GM12892 (cell line): ENCODE measurements at places on chromosomes 6 and 20.

- no peak for DNase-seq
Observed at GRCh38 chr20:40787941-40788340, 98.9 kb upstream of the MAFB start.

- DNase-seq = no peak
Observed at GRCh38 chr20:8948442-8949020, 120.4 kb upstream of the PLCB4 start.

GRCh38 chr20:20440481-20440880, 72.6 kb downstream of the INSM1 start:
- no peak for DNase-seq

- DNase-seq = no peak
Observed at GRCh38 chr6:2900221-2900807, 2.8 kb downstream of the SERPINB9 start.

- no peak for DNase-seq
Observed at GRCh38 chr6:105793130-105793529, 293.0 kb upstream of the PRDM1 start.

GRCh38 chr6:156857573-156857972, 80.4 kb downstream of the ARID1B start:
- no peak for DNase-seq

DNA sequence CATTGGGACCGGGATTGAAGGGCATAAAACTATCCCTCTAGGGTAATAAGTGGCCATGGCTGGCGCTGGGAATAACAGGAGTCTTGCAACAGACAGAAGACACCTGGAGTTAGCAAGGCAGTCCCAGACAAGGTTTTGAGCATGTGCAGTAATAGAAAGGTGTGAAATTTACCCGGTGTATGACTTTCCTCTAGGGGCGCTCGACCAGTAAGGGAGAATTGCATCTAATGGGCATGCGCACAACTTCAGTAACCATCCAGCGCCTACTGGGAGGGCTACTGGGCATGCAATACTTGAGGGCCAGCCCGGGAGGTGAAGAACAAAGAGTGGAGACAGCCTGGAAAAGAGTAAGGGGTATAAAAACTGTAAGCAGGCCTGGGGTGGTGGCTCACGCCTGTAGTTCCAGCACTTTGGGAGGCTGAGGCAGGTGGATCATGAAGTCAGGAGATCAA, 32.7 kb downstream of the SERPINB6 start:
- DNase-seq = no peak

DNA sequence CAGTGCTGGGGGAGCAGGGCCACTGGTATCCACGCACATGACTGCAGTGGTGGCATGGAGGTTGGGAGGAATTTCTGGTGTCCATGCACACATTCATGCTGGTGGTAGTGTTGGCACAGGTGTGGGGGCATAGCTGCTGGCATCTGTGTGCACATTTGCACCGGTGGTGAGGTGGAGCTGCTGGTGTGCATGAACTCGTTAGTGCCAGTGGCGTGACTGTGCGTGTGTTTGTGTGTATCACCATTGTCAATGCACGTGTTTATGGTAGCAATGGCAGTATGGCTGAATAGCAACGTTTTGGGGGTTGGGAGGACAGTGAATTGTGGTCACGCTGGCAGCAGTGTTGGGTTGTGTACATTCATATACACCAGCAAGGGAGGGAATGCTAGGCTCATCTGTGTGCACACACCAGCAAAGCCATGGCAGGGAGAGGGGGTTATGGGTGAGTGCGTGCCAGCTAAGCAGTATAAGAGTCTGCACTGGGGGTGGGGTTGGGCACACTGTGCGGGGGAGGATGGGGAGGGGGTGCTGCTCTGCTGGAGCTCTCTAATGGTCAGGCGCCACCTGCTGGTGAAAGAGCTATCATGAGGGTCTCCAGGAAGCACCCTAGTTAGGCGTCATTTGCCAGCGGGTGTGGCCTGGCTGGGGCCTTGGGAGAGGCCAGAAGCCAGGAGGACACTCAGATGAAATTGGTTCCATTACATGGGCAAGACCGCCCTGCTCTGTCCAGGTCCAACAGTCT, 626.1 kb upstream of the ID4 start:
- no peak for DNase-seq

- no peak for DNase-seq
Observed at GRCh38 chr6:26311385-26312095, 53.5 kb upstream of the BTN3A2 start.

DNA sequence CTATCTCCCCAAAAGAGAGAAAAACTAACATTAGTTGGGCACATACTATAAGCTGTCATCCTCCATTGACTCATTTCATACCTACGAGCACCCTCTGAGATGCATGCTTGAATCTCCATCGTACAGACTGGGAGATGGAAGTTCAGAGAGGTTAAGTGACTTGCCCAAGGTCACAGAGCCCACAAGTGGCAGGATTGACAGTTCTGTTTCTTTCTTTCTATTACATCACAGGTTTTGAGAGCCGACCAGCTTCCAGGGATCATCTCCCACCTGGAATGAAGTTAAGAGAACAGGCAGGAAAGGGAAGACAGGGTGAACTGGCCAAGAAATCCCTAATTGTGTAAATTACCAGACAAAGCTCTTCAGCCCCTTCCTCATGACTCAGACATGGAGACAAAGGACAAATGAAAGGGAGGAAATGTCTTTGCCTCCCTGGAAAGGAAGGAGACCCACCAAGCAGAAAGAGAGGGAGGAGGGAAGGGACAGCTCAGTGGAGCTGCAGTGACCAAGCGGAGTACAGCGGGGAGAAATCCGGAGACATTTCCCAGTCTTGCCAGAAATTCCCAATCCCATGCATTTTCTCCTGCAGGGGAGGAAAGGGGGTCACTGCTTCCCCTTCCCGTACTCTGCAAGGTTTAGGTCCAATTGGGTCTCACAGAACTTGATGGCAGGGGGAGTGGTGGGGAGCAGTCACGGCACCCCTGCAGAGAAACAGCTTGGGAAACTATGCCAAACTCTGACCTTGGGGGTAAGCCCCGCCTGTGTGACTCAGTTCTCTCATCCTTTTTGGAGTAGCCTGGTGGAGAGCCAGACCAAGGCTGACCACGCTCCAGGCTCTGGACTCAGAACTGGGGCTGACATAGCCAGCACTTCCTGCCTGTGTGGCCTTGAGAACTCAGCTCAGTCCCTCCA, 154.3 kb downstream of the ANKRD60 start:
- no peak for DNase-seq

DNA sequence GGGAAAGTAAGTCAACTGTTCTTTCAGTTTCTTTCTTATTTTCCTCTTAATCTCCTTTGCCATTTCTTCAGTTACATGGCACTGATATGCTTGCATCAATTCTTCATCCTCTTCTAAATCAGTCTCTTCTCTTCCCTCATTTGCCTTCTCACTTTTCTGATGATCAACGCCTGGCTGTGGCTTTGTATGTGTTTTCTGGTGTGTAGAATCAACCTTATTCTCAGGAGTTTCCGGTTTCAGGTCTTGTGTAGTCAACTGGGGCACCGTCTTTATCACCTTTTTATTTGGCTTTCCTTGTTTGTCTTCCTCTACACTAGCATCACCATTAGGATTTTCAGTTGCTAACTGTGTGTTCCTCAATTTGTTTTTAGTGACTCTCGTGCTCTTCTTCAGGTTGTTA, 31.6 kb downstream of the AHI1 start:
- DNase-seq = no peak

GRCh38 chr6:31293343-31293742, 21.5 kb upstream of the HLA-C start:
- no peak for DNase-seq

DNA sequence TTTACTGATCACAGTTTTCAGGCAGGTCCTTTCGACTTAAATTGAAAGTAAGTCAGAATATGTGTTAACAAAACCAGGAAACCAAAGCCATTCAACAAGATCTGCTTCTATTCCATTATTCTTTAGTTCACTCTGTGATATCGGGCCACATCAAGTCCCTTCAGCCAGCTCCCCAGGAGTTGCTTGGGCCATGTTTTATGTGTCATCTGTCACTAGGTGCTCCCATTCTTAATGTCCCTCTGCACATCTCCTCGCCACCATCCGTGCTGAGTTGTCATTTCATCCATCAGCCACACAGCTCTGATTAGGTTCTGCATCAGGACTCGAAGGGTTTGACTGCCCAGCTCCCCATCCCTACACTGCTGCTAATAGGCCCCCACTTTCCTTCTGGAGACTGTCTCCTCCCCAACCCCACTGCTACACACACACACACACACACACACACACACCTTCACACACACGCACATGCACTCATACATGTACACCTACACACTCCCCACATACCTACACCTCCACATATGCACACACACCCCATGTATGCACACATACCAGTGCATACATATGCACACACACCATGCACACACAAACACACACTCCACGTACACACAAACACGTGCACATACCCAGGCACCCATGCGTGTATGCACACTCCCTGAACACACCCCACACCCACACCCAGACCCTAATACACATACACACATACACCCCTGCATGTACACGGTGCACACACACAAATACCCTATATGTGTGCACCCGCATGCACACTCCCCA, 143.3 kb upstream of the GMDS start:
- DNase-seq = no peak

DNA sequence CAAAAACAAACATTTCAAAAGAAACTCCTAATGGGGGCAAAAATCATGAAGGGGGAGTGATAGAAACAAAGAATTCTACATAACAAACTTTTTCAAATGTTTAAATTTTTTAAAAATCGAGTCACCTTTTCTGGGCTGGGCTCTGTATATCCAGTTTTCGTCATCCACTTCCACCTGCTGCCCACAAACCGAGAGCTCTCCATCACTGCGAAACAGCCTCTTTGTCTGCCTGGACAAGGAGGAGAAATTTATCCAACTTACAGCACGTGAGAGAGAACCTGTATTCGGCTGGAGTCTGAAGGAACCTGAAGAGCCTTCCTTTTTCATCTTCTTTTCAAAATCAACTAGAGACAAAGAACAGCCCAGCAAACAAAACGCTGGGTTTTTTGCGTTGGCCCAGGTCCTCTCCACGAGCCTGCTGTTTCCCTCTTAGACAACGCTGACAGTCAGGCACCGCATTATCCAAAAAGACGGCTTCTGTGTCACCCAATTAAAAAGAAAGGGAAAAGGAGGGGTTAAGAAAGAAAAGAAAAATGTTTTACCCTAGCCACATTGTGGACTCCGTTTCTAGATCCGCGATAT, 72.4 kb upstream of the NHSL1 start:
- no peak for DNase-seq

- DNase-seq = no peak
Observed at GRCh38 chr6:5303682-5304081, 42.4 kb downstream of the FARS2 start.

- no peak for DNase-seq
Observed at GRCh38 chr20:18240997-18241396, 47.3 kb upstream of the ZNF133 start.

DNA sequence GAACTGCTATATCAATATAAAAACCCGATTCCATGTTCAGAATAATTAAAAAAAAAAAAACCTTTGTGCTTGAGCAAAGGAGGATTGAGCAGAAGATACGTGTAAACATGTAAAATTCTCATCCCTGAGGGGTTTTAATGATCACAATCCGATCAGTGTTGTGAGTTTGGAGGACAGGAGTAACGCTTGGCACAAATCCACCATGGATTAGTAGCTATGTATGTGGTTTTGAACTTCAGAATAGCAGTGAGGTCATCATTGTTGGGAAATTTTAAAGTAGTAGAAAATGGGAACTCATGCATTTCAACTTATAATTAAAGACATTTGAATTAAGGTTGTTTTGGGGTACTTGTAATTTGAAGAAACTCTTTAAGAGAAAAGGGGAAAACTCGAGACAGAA, 203.2 kb downstream of the RPS12 start:
- no peak for DNase-seq

DNA sequence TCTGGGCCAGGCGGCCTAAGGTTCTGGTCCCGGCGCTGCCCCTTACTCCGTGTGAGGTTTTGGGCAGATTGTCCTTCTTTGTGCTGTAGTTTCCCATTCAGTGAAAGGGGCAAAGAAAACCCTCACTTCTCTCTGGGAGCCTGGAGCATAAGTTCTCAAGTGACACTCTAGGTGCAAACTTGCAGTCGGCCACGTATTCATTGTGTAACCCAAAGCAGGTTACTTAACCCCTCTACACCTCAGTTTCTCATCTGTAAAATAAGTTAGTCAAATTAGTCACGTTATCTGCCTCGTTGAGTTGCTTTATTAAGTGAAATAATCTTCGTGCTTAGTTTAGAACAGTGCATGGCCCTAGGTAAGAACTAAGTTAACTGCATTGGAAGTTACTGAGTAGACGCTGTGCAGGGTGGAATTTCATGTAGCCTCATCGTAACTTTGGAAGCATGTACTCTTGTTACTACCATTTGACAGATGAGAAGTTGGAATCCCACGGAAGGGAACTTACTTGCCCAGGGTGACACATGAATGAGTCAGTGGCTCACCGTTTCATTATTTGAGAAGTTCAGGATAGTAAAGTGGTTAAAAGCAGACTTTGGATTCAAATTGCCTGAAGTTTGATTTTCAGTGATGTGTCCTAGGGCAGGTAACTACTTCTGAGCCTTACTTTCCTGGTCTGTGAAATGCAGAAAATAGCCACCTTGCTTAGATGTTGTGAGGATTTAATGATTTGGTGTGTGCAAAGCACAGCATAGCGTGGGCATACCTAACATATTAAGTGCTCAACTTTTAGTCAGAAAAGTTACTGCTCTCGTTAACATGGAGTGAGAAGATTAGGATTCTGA, 556 bp upstream of the MROH8 start:
- DNase-seq = no peak
